Femur (tissue), 1 donor: ENCODE measurements at places on chromosomes 12 and 14.
A peak's percentile ranks its signal among the peaks of the same experiment; 100 is the strongest.

GRCh38 chr12:95988506-95989275 lies 7.5 kb downstream of the HAL start:
- no peak for DNase-seq

DNA sequence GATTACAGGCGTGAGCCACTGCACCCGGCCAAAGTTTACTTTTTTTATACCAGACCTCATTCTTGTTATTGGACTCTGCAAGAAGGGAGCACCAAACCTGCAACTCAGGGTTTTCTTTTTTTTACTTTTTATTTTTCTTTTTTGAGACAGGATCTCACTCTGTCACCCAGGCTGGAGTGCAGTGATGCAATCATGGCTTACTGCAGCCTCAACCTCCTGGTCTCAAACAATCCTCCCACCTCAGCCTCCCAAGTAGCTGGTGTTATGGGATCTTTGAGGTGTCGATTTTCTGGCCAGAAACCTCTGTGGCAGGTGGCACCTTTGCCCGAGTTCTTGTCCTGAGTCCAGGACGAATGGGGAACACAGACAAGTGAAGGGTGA lies 4.2 kb upstream of the PWP1 start:
- no peak for DNase-seq

GRCh38 chr12:4271717-4272423 lies 1.7 kb upstream of the CCND2 start:
- peak; percentile 93 for DNase-seq

DNA sequence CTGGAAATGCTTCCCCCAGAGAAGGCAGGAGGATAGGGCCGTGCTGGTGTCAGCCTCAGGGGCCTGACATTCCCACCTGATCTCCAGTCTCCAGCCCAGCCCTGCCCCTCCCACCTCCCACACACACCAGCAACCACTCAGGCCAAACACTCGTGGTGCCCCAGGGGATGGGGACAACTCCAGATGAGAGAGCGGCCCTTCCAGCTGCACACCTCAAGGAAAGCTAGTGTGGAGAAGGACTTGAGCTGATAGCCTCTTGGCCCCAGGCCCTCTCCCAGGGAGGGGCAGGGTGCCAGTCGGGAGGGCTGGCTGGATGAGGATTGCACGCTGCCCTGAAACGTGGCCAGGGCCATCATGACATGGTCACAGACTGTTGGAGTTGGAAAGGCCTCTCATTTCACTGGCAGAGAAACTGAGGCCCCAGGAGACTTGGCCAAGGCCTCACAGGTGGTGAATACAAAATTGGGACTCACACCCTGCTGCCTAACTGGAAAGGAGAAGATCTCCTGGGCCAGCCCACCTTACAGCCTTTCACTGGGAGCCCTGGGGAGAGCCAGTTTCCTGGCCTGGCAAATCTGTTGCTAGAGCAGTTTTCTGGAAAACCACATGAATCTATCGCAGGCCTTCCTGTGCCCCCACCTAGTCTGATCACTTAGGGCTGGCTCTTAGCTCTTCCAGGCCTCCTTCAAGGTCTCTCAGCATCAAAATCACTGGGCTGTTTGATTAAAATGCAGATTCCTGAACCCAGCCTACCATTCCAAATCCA lies 52.1 kb downstream of the IRF2BPL start:
- DNase-seq = no peak

GRCh38 chr14:94320243-94320642 lies 2.9 kb downstream of the SERPINA6 start:
- DNase-seq = no peak

- DNase-seq = no peak
Observed at GRCh38 chr14:89283327-89284060, 133.5 kb downstream of the FOXN3 start.

DNA sequence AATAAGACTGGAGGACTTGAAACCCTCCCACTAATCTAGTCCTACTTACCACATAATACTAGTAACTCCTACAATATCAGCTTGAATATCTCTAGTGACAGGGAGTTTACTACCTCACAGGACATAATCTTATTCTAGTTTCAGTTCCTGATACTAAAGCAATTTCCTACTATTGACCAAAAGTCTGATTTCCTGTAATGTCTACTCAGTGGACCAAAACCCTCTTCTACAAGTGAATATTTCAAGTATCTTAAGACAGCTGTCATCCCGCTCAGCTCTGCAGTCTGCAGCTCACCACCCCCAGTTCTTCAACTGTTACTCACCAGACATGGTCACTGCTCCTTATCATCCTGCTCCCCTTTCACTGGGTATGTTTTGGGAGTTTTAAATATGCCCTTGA lies 70.8 kb upstream of the TMCC3 start:
- no peak for DNase-seq

DNA sequence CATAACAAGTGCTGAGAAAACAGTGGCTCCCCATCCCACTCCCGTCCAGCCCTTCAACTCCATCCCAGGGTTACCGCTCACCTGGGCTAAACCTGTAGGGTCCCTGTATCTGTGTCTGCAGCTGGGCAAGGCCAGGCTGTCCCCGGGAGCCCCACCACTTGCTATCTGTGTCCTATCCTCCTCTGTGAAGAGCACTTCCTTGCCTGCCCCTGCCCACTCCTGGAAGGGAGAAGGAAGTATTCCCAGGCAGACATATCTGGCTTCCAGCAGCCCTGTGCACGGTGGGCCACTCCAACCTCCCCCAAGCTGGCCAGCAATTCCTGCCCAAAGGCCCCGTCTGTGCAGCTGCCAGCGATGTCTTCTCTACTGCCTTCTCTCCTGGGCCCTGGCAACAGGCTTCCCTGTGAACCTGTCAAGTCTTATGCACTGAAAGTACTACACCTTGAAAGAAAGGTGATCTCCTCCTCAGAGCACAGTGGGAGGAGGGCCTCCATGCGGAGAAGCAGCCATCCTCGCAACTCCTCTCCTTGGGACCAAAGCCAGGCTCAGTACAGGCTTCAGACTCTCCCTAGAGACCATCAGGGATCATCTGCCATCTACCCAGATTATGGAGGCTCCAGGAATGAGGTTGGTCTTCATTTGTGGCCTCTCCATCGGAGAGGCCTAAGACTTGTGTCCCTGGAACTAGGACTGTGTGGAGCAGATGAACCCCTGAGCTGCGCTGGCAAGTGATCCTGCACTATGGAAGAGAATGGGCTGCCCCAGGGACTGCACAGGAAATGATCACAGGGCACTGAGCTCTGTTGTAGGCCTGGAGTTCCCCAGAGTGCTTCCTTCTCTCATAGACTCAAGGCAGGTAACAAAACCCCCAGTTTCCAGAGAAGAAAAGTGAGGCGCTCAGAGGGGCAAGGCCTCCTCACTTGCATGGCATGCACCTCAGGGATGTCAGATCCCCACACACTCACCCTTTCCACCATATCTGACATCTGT lies 663.6 kb downstream of the BCL11B start:
- DNase-seq = no peak

DNA sequence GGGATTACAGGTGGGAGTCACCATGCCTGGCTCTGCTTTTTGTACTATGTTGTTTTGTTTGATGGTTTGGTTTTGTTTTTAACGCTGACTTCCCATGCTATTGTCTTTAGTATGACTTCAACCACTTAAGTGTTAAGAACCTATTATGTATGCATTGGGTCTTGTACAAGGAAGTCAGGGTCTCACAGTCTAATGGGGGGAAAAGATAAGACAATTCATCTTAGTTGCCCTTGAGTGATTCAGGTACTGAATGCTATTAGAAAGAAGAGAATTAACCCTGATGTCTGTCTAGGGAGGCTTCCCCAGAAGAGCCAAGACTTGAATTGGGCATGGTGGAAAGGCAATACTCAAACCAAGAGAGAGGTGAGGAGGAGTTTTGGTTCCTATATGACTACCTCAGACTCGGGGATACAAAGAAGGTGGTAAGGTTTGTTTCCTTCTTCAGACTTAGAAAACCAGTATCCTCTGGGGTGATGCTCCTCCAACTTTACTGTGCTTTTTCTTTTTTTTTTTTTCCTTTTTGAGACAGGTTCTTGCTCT lies 64.6 kb downstream of the SUSD6 start:
- DNase-seq = no peak

GRCh38 chr12:100249941-100250340 lies 16.9 kb downstream of the DEPDC4 start:
- DNase-seq = no peak

DNA sequence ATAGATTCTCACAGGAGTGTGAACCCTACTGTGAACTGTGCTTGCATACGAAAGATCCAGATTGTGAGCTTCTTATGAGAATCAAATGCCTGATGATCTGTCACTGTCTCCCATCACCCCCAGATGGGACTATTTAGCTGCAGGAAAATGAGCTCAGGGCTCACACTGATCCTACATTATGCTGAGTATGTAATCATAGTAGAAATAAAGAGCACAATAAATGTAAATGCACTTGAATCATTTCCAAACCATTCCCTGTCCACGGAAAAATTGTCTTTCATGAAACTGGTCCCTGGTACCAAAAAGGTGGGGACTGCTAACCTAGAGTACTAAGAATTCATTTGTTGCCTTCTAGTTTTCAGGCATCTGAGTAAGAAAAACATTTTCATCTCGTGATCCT lies 1215.8 kb upstream of the TMEM132C start:
- no peak for DNase-seq

DNA sequence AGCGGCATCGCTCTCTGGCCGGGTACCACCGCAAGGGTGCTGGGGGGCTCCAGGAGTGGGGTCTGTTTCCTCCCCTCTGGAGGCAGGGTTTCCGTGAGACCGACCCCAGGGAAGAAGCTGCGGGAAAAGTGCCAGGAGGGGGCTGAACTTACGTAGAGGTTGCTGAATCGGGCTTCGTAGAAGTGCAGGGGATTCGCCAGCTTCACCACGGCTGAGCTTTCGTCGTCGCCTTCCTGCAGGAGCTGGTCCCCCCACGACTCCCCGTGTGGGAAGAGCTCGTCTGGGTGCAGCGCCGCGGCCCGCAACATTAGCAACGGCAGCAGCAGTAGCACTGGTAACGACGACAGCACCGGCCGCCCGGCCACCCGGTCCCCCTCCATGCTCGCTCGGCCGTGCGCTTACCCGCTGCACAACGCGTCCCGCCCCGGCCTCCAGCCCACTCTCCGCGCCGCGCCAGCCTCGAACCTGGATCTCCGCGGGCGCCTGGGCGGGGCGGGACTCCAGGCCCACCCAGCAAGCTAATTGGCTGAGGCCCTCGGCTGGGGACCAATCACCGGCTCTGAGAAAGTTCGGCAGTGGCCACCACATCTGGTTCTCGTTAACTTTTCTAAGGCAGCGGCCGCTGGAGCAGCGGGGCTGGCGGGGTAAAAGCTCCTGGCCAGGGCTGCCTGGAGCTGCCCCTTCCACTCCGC lies at the start of gene NID2:
TSS of gene NID2 (minus strand) at position 445 of the 692 bp plus-strand sequence. CDS start at position 380, 65 bp downstream.
- DNase-seq = peak; percentile 95

- no peak for DNase-seq
Observed at GRCh38 chr12:116821291-116821690, 60.0 kb downstream of the HRK start.

DNA sequence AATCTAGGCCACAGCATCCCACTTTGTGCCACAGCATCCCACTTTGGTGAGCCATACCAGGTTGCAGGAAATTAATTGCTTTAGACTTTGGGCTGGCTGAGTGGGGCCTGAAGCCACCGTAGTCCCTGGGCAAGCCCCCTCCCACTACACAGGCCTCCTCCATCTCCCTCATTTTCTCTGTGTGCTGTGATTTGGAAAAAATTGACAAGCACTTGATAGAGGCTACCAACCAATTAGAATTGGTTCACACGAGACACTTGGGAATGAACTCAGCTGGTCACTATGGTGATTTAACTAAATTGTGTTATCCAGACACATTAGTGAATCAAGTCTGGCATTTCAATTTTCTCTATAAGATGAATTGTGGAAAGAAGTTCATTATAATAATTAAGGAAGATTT lies 481.1 kb downstream of the DIO2 start:
- no peak for DNase-seq

DNA sequence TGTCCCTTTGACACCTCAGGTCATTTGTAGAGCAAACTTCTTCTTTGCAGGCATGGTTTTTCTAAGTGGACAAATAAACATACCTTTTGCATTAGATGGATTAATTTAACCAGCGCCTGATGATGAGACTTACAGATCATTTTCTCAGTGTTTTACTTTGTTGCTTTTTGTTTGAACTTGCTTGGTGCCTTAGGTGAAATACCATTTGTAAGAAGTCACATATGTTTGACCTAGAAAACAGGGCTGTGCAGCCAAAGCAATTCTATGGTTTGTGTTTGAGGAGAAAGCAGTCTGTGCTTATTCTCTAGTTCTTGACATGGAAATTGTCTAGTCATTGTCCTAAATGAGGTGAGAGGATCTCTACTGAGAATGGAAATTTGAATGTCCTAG lies 111.1 kb downstream of the DIP2B start:
- no peak for DNase-seq

DNA sequence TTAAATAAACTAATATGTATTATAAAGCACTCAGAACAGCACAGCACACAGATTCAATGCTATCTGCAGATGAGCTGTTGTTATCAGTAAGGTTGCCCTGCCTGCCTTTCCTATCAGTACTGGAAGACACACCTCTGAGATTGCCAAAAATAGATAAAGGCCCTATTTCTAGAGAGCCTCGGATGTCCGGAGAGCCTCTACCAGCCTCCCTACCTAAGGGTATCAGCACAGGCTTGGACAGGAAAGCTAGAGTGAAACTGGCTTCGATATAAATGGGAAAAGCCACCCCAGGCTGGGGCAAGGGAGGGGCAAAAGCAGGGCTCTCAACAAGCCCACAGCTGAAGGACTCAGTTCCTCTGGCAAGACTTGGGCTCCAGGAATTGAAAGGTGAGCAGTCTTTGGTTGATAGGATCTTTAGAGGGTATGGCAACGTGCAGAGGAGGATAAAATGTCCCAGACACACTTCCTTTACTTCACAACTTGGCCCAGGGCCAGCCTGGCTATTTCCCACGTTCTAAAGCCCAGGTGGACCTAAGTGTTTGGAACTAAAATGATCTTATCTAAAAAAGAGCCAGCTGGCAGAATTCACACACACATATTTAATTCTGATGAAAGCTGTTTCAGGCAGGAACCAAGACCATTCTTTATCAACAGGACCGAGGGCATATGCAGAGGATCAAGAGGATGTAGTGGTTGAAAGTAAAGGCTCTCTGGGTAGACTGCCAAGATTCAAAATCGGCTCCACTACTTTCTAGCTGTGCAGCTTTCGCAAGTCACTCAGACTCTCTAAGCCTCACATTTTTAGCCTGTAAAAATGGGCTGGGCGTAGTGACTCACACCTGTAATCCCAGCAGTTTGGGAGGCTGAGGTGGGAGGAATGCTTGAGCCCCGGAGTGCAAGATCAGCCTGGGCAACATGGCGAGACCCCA lies 37.8 kb upstream of the ITPR2 start:
- no peak for DNase-seq

DNA sequence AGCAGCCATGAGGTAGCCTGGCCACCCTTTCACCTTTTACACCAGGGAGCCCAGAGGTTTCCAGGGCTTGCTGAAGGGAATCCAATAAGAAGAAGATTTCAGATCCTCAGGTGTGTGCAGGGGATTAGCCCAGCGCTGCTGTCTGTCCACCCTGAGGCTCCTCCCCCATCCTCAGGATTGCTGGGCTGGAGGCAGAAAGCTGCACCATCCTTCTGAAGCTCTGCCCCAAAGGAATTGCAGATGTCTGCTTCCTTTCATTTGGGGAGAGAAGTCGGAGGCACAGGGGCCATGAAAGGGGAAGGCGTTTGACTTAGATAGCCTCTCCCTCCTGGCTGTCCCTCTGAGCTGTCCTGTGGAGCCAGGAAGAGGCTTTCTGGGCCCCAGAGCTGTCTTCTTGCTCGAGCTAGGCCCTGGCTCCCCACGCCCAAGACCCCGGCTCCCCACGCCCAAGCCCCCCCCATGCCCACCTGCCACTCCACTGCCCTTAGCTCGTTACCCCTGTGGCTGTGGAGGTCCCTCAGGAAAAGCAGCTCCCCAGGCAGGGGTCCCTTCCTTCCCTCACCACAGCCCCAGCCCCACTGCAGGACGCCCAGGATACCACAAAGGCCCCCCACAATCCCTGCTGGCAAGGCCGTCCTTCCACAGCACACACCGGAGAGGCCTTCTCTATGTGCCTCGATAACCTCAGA lies 359.0 kb downstream of the CACNA1C start:
- DNase-seq = no peak
